GM12878 (cell line): ENCODE measurements at places on chromosomes 4 and X.

- H3K27ac ChIP-seq, result no peak overlapping the region
- no peaks in the 10 kb centered on the region for H3K36me3 ChIP-seq
- H3K4me3 ChIP-seq, result no peak overlapping the region
- DNase-seq, result no peak
- no peaks in the 10 kb centered on the region for H3K4me1 ChIP-seq
Measured at GRCh38 chr4:98778206-98778605, 119.8 kb upstream of the TSPAN5 start.

DNA sequence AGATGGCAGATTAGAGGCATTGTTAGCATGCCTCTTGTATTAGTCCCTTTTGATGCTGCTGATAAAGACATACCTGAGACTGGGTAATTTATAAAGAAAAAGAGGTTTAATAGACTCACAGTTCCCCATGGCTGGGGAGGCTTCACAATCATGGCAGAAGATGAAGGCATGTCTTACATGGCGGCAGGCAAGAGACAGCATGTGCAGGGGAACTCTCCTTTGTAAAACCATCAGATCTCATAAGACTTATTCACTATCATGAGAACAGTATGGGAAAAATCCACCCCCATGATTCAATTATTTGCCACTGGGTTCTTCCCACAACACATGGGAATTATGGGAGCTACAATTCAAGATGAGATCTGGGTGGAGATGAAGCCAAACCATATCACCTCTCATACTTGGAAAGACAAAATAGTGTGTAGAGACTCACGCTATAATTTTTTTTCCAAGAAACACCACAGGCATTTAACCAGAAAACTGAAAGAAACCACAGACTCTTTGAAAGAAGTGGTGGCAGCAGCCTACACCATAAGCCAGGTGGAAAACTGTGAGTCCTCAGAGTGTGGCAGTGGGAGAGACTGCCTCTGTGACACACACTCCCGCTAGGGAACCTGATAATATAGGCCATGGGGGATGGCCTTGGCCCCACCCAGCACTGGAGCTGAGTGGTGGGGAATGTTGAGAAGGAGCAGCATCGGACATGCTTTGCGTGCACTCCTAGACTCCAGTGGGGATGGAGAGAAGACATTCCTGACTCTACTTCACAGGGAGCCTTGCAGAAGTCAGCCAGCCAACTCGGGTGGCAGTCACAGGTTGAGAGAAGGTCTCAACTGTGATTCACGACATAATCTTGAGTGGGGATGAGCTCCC, 51.5 kb downstream of the SLC2A9 start:
- peak overlapping the region; percentile 87 for H3K27ac ChIP-seq
- H3K36me3 ChIP-seq, result no peaks in the 10 kb centered on the region
- H3K4me3 ChIP-seq, result no peak overlapping the region; the same call in 1 of the 2 replicates
- H3K4me1 ChIP-seq, result peaks cover 20% of the 10 kb centered on the region

DNA sequence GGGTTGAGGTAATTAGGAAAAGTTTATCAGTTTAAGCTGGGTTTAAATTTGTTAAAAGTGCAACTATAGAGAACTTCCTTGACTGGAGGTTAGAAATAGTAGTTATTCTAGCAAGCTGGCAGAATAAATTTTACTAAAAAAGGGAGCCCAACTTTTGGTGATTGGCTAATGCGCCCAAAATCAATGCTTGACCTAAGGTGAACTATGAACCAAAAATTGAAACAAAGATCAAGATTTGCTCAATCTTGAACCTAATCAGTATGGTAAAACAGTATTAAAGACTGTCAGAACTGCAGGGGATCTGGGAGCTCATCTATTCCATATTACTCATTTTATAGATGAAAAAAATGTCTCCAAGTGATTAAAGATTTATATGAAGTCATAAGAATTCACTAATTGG, 6.1 kb upstream of the SPATA18 start:
- no peak overlapping the region for H3K4me3 ChIP-seq
- no peaks in the 10 kb centered on the region for H3K4me1 ChIP-seq
- H3K36me3 ChIP-seq, result no peaks in the 10 kb centered on the region
- H3K27ac ChIP-seq, result no peak overlapping the region
- no peak for DNase-seq
- no peaks in the 10 kb centered on the region; the same call in 1 of the 2 replicates for H3K27me3 ChIP-seq

DNA sequence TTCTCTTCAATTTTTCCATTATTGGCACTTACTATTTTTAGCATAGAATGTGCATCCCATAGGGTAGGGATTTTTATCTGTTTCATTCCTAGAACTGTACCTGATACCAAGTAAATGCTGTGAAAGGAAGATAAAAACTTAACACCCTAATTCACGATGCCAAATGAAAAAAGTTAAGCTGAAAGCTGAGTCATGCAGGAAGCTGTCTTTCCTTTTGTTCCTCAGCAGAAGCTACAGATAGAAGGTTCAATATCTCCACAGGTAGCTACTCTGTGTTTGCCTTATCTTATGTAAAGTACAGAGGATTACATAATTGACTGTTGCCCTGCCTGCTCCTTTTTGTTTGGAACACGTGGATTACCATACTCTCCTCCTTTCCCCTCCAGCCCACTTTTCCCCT, 77.0 kb downstream of the LRP2BP start:
- DNase-seq, result no peak
- no peak overlapping the region for H3K4me3 ChIP-seq
- no peaks in the 10 kb centered on the region; the same call in 1 of the 2 replicates for H3K36me3 ChIP-seq
- H3K27ac ChIP-seq, result peak overlapping the region; percentile 27; the same call in 1 of the 2 replicates

- peaks cover 3% of the 10 kb centered on the region; the same call in 1 of the 2 replicates for H3K4me1 ChIP-seq
- no peak overlapping the region for H3K4me3 ChIP-seq
- DNase-seq, result no peak
- H3K27ac ChIP-seq, result no peak overlapping the region
- no peaks in the 10 kb centered on the region for H3K27me3 ChIP-seq
Measured at GRCh38 chr4:2734612-2735011, 21.5 kb downstream of the TNIP2 start.

DNA sequence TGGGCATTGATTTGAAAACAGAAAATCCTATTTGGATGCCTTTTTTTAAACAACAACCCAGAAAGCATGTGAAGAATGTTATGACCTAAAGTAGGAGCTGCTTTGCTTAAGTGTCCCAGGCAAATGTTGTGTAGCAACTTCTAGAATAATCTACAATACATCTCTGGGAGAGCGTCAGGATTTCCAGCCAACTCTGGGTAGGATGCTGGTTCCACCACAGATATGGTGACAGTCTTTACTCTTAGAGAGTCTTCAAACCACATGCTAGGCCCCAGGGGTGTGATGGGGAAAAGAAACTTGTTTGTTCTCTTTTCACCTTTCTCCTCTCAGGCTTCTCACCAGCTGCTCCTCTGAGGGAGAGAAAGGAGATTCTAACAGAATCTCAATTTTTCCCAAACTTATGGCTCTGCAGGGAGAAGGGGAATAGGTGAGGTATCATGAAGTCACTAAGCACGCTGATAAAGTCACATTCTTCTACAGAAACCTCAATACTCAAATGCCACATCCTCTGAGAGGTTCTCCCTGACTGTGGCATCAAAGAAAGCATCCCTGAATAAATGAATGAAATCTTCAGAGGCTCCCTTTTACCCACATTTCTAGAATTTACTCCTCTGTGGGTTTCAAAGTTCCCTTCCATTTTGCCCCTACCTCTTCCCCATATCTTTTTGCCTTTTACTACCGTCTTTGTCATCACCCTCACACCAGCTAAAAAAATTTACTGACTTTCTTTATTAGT, 171.6 kb upstream of the RAI2 start:
- no peaks in the 10 kb centered on the region for H3K4me1 ChIP-seq
- no peak for DNase-seq
- H3K27me3 ChIP-seq, result no peaks in the 10 kb centered on the region
- no peaks in the 10 kb centered on the region for H3K36me3 ChIP-seq
- H3K27ac ChIP-seq, result no peak overlapping the region
- no peak overlapping the region for H3K4me3 ChIP-seq

DNA sequence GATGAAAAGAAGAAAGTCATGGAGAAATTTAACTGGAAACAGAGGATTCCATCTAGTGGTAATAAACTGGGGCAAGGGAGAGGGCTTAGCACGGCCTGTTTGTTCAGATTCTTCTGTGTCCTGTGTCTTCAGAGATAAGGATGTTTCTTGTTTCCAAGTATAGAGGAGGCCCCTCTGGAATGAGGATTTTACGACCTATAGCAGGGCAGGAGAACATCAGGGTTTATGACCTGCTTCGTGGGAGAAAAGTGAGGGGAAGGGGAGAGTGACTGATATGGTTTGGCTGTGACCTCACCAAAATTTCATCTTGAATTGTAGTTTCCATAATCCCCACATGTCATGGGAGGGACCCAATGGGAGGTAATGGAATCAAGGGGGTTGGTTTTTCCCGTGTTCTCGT, 93.0 kb upstream of the LDB2 start:
- no peaks in the 10 kb centered on the region for H3K36me3 ChIP-seq
- no peaks in the 10 kb centered on the region for H3K27me3 ChIP-seq
- DNase-seq, result no peak
- no peak overlapping the region for H3K4me3 ChIP-seq
- no peaks in the 10 kb centered on the region for H3K4me1 ChIP-seq

- H3K27me3 ChIP-seq, result no peaks in the 10 kb centered on the region
- H3K4me3 ChIP-seq, result no peak overlapping the region
- H3K27ac ChIP-seq, result no peak overlapping the region
- no peaks in the 10 kb centered on the region for H3K4me1 ChIP-seq
- no peaks in the 10 kb centered on the region for H3K36me3 ChIP-seq
Measured at GRCh38 chrX:88612870-88613329, 134.1 kb upstream of the CPXCR1 start.

DNA sequence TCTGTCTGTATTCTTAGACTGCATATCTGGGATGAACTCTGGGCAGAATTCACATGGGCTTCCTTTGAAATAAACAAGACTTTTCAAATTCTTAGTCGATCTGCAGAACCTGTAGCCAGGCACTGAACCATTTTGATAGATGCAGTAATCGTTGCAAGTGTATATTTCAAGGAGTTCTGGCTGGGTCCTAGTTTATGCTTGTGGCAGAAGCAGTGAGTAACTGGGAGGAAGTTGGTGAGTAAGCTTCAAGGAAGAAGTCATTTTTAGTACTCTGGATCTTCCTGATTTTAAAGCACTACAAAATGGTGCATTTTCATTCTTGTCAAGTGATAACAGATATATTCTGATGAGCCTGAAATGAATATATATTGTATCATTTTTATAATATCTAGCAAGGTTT, 9.5 kb downstream of the HPRT1 start:
- no peak for DNase-seq
- no peaks in the 10 kb centered on the region for H3K4me1 ChIP-seq
- no peaks in the 10 kb centered on the region for H3K27me3 ChIP-seq
- H3K4me3 ChIP-seq, result no peak overlapping the region

- no peaks in the 10 kb centered on the region for H3K27me3 ChIP-seq
- H3K4me1 ChIP-seq, result no peaks in the 10 kb centered on the region
Measured at GRCh38 chrX:39475372-39475771, 622.4 kb downstream of the BCOR start.

- H3K36me3 ChIP-seq, result no peaks in the 10 kb centered on the region
- H3K4me3 ChIP-seq, result no peak overlapping the region
- H3K27ac ChIP-seq, result no peak overlapping the region
Measured at GRCh38 chr4:41525129-41525528, 12.8 kb upstream of the LIMCH1 start.

DNA sequence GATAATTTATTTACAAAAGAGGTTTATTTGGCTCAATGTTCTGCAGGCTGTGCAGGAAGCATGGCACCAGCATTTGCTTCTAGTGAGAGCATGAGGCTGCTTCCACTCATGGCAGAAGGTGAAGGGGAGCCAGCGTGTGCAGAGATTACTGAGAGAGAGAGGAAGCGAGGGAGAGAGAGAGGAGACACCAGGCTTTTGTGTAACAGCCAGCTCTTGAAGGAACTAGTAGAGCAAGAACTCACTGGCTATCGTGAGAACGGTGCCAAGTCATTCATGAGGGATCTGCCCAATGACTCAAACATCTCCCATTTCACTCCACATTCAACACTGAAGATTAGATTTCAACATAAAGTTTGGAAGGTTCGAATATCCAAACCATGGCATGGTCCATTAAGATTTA, 12.7 kb downstream of the GUCY1A1 start:
- H3K27ac ChIP-seq, result no peak overlapping the region
- DNase-seq, result no peak
- H3K4me3 ChIP-seq, result no peak overlapping the region
- no peaks in the 10 kb centered on the region for H3K4me1 ChIP-seq
